T-helper 1 cell (primary cell): ENCODE measurements at places on chromosomes 6 and 20.

GRCh38 chr6:129651291-129651691, 58.7 kb downstream of the ARHGAP18 start:
- DNase-seq = no peak

- no peak for DNase-seq
Measured at GRCh38 chr20:37233548-37234253, 27.9 kb downstream of the GHRH start.

- no peak for DNase-seq
Measured at GRCh38 chr6:53702316-53702715, 36.8 kb upstream of the KLHL31 start.

GRCh38 chr20:1001911-1002681, at the start of gene RSPO4:
RSPO4 (minus strand) TSS chr20:1002311; CDS start chr20:1002164, 147 bp downstream.
- no peak for DNase-seq

GRCh38 chr6:72824833-72825232, 203.0 kb downstream of the KCNQ5 start:
- DNase-seq = no peak

GRCh38 chr6:53119349-53119748, 29.3 kb downstream of the GCM1 start:
- DNase-seq = no peak
